ENCODE measurements at places on chromosomes 3 and 15.

DNA sequence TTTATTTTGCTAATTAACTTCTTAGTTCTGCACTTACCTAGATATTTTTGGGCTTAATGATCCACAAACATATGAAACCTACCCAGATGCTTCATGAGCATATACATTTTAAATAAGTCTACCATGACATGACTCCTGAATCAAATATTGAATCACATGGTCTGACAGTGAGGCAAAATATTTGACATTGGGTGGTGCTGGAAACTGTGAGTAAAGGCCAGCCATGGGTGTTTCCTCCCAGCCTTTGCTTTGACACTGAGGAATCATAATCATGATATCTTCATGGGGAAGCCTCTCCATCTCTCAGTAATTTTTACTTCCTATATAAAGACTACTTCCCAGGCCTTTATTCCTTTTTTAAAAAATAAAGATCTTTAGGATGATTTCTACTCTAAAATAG lies 22.8 kb upstream of the SSR3 start:
- no peak for DNase-seq

GRCh38 chr3:138945709-138946662 lies 951 bp downstream of the FOXL2 start:
- no peak for DNase-seq

- DNase-seq = no peak
Measured at GRCh38 chr15:88725305-88726210, 77.7 kb upstream of the ACAN start.

GRCh38 chr3:123096731-123097130 lies 29.9 kb downstream of the PDIA5 start:
- peak; percentile 94 for DNase-seq

GRCh38 chr15:50113187-50113505 lies 5.9 kb downstream of the ATP8B4 start:
- DNase-seq = no peak

- DNase-seq = no peak
Measured at GRCh38 chr3:197427021-197427420, 128.6 kb upstream of the DLG1 start.

GRCh38 chr3:160748787-160749186 lies 7.2 kb upstream of the PPM1L start:
- DNase-seq = no peak

All from sigmoid colon (tissue), 7 donors.